ENCODE measurements at places on chromosomes 5 and 9.
A peak's percentile ranks its signal among the peaks of the same experiment; 100 is the strongest.

DNA sequence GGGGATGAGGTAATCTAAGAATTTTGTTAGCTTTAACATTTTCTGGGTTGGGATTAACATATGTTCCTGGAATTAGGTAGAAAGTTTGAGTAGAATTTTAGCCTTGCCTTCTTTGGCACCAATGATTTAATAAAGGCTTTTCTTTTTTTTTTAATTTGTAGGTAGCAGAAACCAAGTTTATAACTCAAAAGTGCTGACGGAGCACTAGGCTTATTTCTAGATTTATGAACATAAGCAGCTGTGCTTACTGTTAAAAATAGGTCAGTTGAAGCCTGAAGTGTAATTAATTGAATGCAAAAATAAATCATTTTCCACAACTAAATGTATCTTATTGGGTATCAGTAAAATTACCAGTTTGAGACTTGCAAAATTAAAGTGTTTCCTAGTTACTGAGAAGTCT is 62.4 kb downstream of the TAF11L14 start:
- no peak for DNase-seq

DNA sequence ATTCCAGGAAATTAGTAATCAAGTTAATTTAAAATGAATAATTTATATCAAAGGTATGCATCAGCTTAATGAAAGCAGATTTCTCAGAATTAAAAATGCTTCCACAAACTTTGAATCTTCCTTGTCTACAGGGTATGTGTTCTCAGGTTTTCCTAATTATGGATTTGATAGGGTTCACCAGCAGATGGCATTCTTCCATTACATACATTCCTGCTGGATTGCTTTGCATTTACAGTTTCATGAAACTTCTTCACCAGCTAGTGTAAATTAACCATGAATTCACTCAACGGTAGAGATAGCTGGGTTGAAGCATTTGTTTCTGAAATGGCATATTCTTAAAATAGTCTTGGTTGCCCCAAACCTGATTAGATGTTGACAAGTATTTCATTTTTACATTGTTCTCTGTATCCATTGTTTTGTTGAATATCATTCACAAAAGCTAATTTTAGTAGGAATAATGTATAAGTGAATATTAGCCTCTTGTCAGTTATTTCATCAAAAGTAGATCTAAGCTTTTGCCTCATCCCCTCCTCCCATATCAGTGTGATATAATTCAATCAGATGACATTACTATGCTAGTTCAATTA is 68.7 kb upstream of the WDR41 start:
- DNase-seq = peak; percentile 35

- no peak for DNase-seq
These were observed 210.7 kb upstream of the CDH10 start for GRCh38 chr5:24855485-24855884.

GRCh38 chr9:105043370-105043936 is 115.5 kb upstream of the ABCA1 start:
- DNase-seq = no peak

DNA sequence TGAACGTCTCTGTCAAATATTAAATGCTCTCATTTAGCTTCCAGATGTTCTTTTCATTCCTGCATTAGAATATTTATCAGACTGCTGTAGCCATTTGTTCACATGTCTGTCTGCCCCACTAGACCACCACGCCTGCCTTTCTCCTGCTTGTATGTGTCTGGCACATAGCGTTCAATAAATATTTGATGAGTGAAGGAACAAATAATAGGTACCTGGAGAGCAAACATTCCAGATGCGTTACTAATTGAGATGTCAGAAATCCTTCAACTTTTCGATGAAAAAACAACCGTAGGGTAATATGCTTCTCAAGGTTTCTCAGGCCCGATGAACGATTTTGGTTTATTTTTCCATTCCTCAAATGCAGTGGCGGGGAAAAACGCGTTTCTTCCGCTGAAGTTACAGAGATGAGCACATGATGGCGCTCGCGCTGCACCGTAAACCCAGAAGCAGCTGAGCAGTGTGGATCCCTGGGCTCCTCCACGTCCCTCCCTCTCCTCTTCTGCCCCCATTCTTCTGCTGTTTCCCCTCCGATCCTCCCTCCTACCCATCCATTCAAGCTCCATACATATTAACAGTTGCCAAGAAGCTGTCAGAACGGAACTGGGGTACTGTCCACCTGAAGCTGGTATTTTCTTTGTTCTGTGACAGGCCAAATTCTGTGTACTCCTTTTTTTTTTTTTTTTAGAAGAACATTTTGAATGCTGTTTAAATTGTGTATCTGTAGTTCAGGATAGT is 245.4 kb downstream of the MPDZ start:
- DNase-seq = peak; percentile 67

GRCh38 chr5:62477801-62478200 is 65.2 kb downstream of the IPO11 start:
- DNase-seq = peak; percentile 14

- DNase-seq = no peak
These were observed 648.3 kb downstream of the KIF4B start for GRCh38 chr5:155661859-155662258.

- DNase-seq = peak; percentile 44
These were observed 71.5 kb downstream of the TRIM36 start for GRCh38 chr5:115098041-115098702.

- no peak for DNase-seq
These were observed 24.1 kb downstream of the QRFP start for GRCh38 chr9:130872508-130872907.

- no peak for DNase-seq
These were observed 121.0 kb upstream of the NR3C1 start for GRCh38 chr5:143524338-143524945.

- DNase-seq = no peak
These were observed 163.5 kb upstream of the SNX2 start for GRCh38 chr5:122611406-122611805.

DNA sequence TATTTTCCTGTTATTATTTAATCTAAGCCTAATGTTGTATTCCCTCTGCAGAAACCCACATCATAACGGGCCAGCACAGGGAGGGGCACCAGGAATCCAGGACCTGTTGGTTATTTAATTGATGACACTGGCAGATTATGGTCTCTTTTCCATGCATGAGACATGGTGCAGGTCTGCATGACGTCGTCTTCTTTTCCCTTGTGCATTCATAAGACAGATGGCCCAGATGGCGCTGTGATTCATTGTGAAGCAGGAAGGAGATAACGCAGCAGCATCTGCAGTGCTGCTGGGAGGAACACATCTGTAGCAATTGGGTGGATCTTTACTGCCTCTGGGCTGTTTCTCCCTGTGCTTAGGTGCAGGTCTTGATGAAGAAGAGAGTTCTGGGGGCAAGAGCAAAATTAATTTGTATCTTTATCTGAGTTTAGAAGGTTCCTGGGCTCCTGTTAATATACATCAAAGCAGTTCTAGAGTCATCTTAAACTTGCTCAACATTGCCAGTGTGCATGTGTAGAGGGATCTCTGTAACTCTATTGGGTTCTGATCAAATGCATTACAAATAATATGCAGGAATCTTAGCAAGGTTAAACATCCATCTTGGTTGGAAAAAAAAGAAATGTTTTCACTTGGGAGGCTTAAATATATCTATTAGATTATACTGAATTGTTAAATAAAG is 176.1 kb downstream of the PCSK1 start:
- peak; percentile 26 for DNase-seq

- no peak for DNase-seq
These were observed 247.2 kb upstream of the EFNA5 start for GRCh38 chr5:107917983-107918382.

GRCh38 chr9:91162784-91163443 is 198.8 kb downstream of the AUH start:
- DNase-seq = no peak

DNA sequence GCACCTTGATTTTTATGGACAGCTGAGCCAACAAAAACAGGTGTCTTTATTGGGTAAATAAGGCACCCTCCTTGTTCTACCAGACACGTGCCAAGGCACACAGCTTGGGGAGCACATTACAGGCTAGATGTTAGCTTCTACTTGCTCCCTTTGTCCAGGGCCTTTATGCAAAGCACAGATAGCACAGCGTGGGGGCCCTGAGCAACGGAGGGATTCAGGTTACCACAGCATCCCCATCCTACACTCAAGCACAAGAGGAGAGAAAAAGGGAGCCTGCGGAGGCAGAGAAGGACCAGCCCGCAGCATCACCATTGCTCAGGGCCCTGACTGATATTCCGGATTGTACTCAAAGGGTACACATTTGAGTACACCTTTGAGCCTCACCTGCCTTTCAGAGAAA is 181.7 kb upstream of the KIF2A start:
- no peak for DNase-seq

- DNase-seq = no peak
These were observed 147.5 kb downstream of the PAM start for GRCh38 chr5:102902647-102903046.

GRCh38 chr9:120890320-120891244 is 13.6 kb upstream of the PHF19 start:
- no peak for DNase-seq

DNA sequence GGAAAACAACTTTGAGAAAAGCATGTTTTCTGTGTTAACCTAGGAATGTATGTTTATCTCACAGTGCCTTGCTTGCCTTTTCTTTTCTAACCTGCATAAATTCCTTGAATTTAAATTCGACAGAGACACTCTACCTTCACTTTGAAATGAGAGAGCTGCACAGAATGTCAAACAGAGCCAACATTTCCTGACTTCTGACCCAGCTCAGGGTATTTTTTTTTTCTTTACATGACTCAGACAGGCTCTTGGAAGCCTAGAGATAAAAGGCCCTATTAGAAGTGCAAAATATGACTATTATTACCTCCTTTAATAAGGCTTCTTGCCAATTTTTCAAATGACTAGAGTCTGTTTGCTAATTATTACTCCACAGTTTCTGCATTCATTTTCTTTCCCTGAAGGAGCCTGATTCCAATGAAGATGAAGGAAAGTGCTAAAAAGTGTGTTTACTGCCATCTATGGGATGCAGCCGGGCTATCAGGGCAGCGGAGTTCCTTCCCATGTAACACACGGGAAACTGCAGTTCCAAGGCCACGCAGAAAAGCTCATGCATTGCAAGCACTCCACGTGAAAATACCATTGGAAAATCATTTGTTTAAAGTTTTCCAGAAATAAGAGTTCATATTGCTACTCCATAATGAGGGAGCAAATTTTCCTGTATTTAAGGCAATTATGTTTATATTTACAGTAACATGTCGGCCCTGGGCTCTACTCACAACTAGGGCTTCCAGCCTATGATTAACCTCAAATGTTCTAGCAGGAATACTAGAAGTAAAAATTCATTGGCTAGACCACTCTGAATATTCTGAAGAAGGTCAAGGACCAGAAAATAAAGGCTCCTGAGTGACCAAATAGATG is 485.6 kb downstream of the ZSWIM6 start:
- DNase-seq = peak; percentile 30

- no peak for DNase-seq
These were observed 849.8 kb upstream of the CDH6 start for GRCh38 chr5:30343707-30344106.

DNA sequence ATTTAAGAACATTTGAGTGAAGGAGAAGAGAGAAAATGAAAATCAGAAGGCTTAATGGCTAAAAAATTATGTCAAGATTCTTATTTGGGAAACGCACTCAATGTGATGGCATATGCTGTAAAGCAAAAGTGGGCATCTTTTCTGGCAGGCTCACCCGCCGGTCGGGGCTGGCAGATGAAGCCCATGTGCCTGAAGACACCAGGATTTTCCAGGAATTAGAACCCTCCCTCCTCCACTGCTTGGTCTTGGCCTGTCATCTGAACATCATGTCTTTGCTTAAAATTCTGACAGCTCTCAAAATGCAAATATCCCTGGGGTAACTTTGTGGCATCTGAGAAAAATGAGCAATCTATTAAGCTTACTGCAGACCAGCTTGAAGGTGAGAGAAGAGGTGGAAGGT is 337.9 kb downstream of the IRX1 start:
- no peak for DNase-seq

GRCh38 chr9:29511680-29512079 is 1938.4 kb upstream of the C9orf72 start:
- DNase-seq = no peak

DNA sequence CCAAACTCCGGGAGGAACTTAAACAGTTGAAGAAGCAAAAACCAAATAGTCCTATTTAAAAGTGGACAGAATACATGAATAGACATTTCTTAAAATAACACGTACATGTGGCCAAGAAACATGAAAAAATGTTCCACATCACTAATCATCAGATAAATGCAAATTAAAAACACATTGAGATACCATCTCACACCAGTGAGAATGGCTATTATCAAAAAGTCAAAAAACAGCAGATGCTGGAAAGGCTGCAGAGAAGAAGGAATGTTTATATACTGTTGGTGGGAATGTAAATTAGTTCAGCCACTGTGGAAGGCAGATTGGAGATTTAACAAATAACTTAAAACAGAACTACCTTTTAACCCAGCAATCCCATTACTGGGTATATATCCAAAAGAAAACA is 283.0 kb upstream of the IZUMO3 start:
- no peak for DNase-seq

- DNase-seq = no peak
These were observed 101.6 kb upstream of the PTPN3 start for GRCh38 chr9:109599711-109600110.

- no peak for DNase-seq
These were observed 61.1 kb downstream of the OXCT1 start for GRCh38 chr5:41809128-41809527.

- no peak for DNase-seq
These were observed 221.9 kb downstream of the GABRG2 start for GRCh38 chr5:162289489-162289888.

DNA sequence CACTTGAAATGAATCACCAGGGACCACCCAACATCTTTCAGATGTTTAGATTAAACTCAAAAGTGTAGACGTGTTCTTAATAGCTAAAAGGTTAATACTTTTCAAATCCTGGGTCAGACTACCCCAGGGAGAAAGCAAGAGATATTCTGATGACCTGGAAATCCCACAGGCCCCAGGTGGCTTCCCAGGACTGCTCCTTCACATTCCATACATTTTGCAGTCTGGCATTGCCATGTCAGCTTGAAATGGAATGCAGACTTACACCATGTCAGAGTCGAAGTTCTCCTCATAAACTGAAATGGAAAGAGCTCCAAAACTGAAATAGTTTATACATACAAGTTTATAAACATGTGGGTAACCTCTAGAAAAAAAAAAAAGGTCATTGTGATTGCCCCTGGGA is 61.5 kb downstream of the TMEM167A start:
- no peak for DNase-seq

GRCh38 chr5:44426944-44427343 is 37.7 kb upstream of the FGF10 start:
- no peak for DNase-seq

DNA sequence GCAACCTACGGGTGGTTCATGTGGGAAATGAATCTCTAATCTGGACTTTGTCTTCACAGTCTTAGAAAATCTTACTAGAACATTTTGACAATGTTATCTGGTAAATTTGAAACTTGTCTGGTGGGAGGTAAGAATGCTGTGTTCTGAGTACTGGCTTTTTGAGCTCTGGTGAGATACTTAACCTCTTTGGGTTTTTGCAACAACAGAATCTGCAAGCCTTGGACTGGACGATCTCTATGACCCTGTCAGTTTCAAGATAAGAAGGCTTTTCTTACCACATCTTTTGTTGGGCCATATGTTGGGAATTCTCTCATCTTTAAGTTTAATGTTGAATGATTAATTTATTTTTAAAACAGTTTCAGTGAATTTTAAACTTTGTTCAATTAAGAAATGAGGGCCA is 112.9 kb downstream of the GOLPH3 start:
- no peak for DNase-seq

Measured in fibroblast of the conjunctiva (primary cell).